ENCODE measurements at places on chromosomes 11 and 22.

DNA sequence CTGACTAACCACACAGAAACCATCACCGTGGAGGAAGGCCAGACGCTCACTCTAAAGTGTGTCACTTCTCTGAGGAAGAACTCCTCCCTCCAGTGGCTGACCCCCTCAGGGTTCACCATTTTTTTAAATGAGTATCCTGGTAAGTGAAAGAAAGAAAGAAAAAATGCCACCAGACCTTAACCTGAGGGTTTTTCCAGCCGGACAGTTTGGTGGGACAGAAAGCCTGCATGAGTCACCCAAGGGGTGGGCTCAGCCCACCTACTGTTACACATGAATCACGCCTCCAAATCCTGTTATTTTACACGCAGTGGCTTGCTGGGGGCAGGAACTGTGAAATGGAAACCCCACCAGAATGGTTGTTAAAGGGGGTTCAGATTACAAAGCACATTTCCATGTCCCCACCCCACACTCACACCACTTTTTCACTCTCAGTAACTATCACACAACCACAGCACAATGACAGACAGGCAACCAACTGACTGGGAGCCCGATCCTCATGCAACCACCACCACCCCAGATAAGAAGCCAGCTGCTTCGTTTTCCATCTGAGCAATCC is 11.9 kb downstream of the CRTAM start:
- DNase-seq, result no peak

GRCh38 chr11:65766535-65766934 is 14.2 kb downstream of the AP5B1 start:
- DNase-seq, result no peak

GRCh38 chr22:28108851-28109250 is 189.8 kb upstream of the PITPNB start:
- DNase-seq, result no peak

DNA sequence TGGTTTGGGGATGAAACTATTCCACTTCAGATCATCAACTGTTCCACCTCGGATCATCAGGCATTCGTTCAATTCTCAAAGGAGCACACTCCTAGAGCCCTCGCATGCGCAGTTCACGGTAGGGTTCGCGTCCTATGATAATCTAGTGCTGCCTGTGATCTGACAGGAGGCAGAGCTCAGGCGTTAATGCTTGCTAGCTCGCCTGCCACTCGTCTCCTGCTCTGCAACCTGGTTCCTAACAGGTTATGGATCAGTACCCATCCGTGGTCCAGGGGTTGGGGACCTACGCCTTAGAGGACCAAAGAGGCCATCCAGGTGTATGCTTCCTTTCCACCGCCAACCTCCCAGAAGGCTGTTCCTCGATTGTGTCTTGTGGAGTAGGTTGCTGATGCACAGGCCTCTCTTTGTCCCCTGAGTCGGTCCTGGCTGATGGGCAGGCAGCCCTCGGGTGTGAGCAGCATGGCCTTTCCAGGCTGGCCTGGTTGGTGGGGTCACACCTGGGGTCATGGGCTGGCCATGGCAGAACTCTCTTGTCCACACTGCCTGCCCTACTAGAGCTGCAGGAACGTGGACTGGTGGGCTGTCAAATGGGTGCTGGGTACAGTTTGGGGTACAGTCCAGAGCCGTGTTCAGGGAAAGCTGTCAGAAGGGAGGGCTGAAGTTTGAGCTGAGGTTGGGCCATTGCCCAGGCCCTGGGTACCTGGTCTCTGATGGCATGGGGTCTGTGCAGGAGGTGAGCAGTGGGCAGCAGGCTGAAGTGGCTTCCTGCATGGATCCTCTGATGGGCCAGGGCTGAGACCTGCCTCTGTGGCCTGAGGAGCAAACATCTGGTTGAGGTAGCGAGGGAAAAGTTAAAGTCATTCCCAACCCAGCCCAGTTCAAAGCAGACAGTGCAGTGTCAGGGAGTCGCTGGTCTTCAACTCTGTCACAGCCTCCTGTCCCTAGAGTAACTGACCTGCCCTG is 11.1 kb downstream of the PRDM11 start:
- DNase-seq, result no peak

DNA sequence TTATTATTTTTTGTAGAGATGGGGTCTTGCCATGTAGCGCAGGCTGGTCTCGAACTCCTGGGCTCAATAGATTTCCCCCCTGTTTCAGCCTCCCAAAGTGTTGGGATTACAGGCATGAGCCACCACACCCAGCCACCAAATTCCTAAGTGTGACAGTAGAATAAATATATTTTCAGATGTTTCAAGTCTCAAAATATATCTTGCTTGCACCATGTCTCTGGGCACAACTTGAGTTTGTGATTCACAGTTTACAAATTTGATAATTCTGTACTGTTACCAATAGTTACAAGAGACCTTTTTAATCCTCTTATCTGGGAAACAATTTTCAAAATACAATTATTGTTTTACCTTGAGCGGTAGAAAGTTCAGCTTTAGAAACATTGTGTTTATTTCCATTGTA is 19.1 kb downstream of the DCPS start:
- DNase-seq, result no peak
